A549 treated with Mapracorat at 1 μM for 4 hours (cell line): ENCODE measurements at places on chromosomes 3 and 15. TPM values are rescaled to one million over a fixed set of nuclear protein-coding genes. Genes with fewer than 3 reads are reported as not detected.

TUSC7 gene
- total RNA-seq, result not detected in 5 replicates

CEP97 gene
- total RNA-seq, result 3.1 to 5.6 TPM (median 4.7 TPM) in 5 replicates

CPNE9 gene
- total RNA-seq, result 0.15 to 0.31 TPM (median 0.17 TPM) in 3 of 5 replicates, not detected in the others

NPAP1 gene
- total RNA-seq, result not detected in 5 replicates

SPTSSB gene
- total RNA-seq, result not detected in 5 replicates

FOXB1 gene
- total RNA-seq, result not detected in 5 replicates

PLA2G4E gene
- not detected in 5 replicates for total RNA-seq

ITIH3 gene
- 0.13 TPM in 1 of 5 replicates, not detected in the others for total RNA-seq
